CD8-positive, alpha-beta memory T cell (primary cell): ENCODE measurements at places on chromosomes 7 and 10. TPM values are rescaled to one million over a fixed set of nuclear protein-coding genes. Genes with fewer than 3 reads are reported as not detected.

Gene ACSM6
- not detected for total RNA-seq

Gene ASB15
- total RNA-seq, result not detected

Gene H2BK1
- total RNA-seq, result not detected

Gene KNDC1
- total RNA-seq, result not detected

Gene HTR7
- not detected for total RNA-seq

Gene ANKRD30A
- not detected for total RNA-seq

Gene GIMAP6
- total RNA-seq, result 45.8 TPM

Gene CADPS2
- total RNA-seq, result not detected

Gene PDE1C
- not detected for total RNA-seq

Gene KCTD7
- total RNA-seq, result 11.6 TPM

Gene PTPN20
- 1.3 TPM for total RNA-seq

Gene CDHR1
- total RNA-seq, result 1.7 TPM

Gene SMKR1
- 11.6 TPM for total RNA-seq

Gene NYAP1
- total RNA-seq, result 0.18 TPM

Gene SRRM3
- total RNA-seq, result not detected

Gene ERVW-1
- total RNA-seq, result not detected

Gene TFEC
- 0.35 TPM for total RNA-seq

Gene TRIL
- not detected for total RNA-seq

Gene SMIM30
- total RNA-seq, result 47.9 TPM

Gene TRAPPC14
- 33.2 TPM for total RNA-seq

Gene C10orf88
- total RNA-seq, result 11.4 TPM

Gene SORBS1
- total RNA-seq, result 1.7 TPM

Gene FERD3L
- total RNA-seq, result not detected

Gene MMP21
- total RNA-seq, result not detected

Gene ZP3
- total RNA-seq, result 1.6 TPM

Gene NUPR2
- not detected for total RNA-seq

Gene BTAF1
- 51.0 TPM for total RNA-seq

Gene FZD8
- 0.55 TPM for total RNA-seq

Gene ATP5MK
- 454 TPM for total RNA-seq

Gene LLCFC1
- total RNA-seq, result not detected

Gene NKX1-2
- total RNA-seq, result not detected

Gene TMEM270
- total RNA-seq, result not detected

Gene LRRD1
- not detected for total RNA-seq

Gene OGDH
- total RNA-seq, result 93.8 TPM

Gene CALML3
- not detected for total RNA-seq

Gene GPR146
- total RNA-seq, result 0.55 TPM

Gene BCCIP
- total RNA-seq, result 129 TPM

Gene AHCYL2
- total RNA-seq, result 8.4 TPM

Gene BLVRA
- total RNA-seq, result 30.1 TPM

Gene PCDH15
- total RNA-seq, result not detected

Gene ABHD11
- 23.2 TPM for total RNA-seq

Gene VPS41
- 66.0 TPM for total RNA-seq

Gene ADAM22
- 4.3 TPM for total RNA-seq

Gene DDC
- total RNA-seq, result not detected

Gene NPC1L1
- total RNA-seq, result not detected

Gene IL6
- total RNA-seq, result 1.7 TPM

Gene AGAP9
- total RNA-seq, result 5.1 TPM

Gene RELN
- not detected for total RNA-seq

Gene SFMBT2
- 18.3 TPM for total RNA-seq

Gene GRB10
- total RNA-seq, result 0.20 TPM

Gene MKI67
- 136 TPM for total RNA-seq

Gene CNTNAP2
- total RNA-seq, result not detected

Gene GOLGA7B
- total RNA-seq, result 0.29 TPM

Gene NME8
- not detected for total RNA-seq

Gene FKBP6
- not detected for total RNA-seq
